ENCODE measurements at places on chromosomes 12 and 14.

DNA sequence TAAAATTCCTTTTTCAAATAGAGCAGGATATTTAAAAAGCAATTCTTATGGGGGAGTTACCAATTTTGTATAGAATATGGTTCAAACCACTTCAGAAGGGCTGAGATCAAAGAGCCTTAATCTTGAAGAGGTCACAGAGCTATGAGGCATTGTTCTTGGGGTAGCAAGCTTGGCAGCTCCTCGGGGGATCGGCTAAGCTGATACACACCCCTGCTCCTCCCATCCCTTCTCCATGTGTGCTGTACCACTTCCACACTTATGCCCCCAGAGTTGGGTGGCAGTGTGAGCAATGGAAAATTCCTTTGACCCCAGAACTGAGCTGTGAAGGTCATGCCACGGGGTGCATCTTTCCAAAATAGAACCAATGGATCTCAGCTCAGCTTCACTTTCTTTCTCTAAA is 15.0 kb upstream of the TMEM30B start:
- DNase-seq, result no peak

DNA sequence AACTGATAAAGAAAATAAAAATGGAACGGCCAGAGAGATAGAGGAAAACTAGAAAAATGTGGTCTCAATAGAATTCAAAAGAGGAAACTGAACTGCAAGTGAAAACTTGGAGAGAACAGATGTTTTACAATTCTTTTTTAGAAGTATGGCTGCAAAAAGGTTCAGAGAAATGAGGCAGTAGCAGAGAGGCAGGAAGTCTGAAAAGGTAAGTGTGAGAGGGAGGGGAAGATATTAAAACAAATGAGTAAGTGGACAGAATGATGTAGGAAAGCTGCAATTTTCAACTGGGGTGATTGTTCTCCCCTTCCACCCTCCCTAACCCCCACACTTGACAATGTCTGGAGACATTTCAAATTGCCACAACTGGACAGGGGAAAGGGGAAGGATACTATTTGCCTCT is 12.9 kb downstream of the BTBD7 start:
- no peak for DNase-seq

GRCh38 chr12:86697916-86698640 is 441.9 kb upstream of the MGAT4C start:
- no peak for DNase-seq

DNA sequence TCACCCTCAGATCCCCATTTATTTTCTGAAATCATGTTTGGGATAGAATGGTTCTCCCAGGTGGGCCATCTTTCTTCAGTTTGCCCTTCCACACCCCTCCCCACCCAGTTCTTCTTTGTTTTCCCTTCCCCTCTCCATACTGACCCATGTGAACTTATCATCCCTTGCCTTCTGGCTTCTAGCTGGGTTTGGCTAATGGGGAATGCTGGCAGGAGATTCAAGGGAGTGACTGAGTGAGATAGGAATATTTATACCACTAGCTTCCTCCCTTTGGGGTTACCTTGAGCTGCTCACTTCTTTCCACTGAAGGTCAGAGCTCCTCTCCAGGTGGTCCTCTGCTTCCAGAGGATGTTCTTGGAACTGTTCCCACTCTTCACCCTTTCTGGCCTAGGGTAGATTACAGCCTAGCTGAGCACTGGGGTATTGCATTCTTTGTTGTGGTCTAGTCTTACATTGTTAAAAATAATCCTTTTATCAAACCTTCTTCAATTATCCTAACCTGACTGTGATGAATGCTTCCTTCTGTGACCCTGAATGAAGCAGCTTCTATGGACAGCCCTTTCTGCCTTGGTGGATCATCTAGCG is 88.3 kb upstream of the ATP2B1 start:
- no peak for DNase-seq

- DNase-seq, result no peak
Observed at GRCh38 chr12:3834774-3835173, 38.4 kb downstream of the PARP11 start.

DNA sequence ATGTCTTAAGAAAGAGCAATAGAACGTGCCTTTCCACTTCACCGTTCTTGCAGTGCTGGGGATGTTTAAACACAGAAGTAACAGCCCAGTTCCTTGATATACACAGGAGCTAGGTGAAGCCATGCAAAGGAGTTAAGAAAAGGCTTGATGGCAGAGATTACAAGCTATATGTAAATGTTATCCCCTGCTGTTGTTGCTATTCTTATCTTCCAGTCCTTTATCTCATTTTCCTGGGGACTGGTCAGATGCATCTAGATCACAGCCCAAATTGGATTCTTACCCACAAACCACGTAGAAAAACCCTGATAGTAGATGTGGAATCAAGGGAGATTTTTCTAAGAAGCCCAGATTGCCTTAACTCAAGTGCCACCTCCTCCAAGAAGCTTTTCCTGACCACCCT is 5.5 kb downstream of the ASCL1 start:
- DNase-seq, result no peak

DNA sequence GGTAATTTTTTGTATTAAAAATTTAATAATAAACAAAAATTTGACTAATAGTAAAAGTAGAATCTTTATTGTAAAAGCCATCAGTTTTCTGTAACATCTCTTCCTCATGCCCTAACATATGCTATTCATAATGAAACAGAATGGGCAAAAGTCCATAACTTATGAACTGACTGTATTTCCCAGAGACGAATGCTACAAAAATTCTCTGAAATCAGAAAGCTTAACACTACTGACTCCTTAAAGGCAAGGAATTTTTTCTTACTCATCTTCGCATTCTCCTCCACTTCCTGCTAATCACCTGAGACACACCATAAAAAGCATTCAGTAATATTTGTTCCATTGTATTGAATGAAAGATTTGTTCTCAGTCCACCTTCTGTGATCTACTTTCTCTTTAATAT is 17.6 kb downstream of the MON2 start:
- no peak for DNase-seq

DNA sequence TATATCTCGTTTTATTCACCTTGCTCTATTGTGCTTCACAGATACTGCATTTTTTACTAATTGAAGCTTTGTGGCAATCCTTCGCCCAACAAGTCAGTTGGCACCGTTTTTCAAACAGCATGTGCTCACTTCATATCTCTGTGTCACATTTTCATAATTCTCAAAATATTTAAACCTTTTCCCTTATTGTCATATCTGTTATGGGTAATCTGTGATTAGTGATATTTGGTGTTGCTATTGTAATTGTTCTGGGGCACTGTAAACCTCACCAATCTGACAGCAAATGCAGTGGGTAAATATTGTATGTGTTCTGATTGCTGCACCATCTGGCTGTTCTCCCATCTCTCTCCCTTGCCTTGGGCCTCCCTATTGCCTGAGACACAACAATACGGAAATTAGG is 191.3 kb downstream of the BTG1 start:
- peak; percentile 72 for DNase-seq

DNA sequence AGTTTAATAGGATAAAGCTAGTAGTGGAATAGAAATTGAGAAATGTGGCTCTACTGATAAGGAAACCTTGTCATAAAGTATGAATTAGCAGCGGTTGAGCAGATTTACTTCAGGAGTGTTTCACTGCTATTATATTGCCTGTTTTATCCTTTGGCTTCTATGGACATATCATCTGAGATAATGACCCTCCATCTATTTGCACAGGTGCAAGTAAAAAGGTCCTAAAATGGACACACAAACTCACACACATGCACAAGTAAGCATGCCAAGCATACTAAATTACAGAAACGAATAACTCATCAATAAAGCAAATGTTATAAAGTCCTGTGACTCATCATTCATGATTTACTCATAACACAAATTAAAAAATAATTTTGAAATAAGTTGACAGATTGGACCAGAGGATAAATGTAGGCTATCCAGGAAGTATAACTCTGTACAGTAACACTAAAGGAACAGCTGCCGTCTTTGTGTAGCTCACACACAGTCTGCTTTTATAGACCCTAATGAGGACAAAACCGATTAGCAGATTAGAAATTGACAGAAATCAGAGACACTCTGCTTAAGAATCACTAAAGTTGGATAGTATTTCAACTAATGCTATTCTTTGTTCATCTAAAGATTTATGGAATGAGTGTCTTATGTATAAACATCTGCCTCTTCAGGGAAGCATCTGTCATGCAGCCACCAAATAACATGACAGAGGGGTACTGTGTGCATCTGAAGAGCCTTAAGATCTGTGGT is 73.9 kb downstream of the SYT1 start:
- DNase-seq, result no peak

DNA sequence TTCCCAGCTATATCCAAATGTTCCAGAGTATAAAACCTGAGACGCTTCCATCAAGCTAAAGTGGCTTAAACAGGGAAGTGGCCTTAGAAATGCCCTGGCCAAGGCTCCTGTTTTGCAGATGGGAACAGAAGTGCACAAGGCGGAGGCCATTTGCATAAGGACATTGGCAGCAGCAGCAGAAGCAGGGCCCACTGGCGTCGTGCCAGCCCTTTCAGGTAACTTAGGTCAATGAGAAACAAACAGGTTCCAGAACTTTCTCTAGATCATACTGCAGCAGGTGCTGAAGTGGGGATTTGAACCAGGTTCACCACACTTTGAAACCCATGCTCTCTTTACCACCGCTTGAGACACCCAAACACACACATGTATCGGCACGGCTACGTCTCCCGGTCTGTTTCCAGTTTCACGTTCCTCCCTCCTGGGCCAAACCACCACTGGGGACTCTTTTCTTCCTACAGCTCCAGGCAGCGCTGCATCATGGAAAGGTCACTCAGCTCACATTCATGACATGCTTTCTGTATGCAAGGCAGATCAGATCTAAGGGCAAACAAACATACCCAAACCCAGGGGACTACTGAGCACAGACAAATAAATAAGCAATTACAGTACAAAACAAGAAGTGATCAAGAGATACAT is 46.0 kb upstream of the PLEKHG6 start:
- DNase-seq, result no peak

DNA sequence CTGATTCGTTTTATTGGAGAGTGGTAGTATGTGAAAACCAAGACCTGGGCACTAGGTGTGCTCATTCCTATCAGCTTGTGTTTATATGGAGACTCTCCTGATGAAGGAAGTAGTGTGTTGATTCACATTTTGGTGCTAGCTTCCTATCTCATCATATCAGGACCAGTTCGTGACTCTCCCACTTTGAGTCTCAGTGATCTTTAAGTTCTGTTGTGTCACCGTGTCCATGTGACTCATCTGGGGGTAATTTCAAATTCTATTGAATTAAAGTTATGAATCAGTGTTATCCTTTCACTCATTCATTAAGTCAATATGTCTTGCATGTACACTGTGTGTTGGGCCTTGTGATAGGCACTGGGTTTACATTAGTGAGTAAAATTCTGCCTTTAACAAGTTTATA is 180.2 kb downstream of the CACNA1C start:
- DNase-seq, result no peak

GRCh38 chr12:125070661-125071390 is 5.6 kb downstream of the AACS start:
- DNase-seq, result no peak

- no peak for DNase-seq
Observed at GRCh38 chr12:125742413-125742812, 677.2 kb downstream of the AACS start.

GRCh38 chr12:57094208-57095160 is 5.6 kb downstream of the NAB2 start:
- no peak for DNase-seq

- no peak for DNase-seq
Observed at GRCh38 chr12:14999695-15000365, 27.0 kb downstream of the PDE6H start.

DNA sequence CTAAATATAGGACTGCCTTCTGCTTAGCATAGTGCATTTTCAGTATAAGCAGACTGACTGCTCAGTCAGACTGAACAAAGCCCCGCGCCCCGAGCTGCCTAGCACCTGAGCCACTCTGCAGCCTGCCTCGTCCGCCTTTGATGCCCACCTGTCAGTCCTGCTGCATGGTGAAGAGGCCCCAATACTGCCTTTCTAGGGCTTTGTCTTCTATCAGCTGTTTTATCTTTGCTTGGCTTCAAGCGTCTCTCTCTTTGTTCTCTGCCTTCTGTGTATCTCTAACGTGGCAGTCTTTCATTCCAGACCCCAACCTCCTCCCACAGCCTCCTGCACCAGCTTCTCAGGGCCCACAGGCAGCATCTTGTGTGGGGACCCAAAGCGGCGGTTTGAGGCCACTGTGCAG is 1001.0 kb downstream of the VRK1 start:
- no peak for DNase-seq

- DNase-seq, result no peak
Observed at GRCh38 chr14:76846331-76847047, 20.3 kb downstream of the LRRC74A start.

DNA sequence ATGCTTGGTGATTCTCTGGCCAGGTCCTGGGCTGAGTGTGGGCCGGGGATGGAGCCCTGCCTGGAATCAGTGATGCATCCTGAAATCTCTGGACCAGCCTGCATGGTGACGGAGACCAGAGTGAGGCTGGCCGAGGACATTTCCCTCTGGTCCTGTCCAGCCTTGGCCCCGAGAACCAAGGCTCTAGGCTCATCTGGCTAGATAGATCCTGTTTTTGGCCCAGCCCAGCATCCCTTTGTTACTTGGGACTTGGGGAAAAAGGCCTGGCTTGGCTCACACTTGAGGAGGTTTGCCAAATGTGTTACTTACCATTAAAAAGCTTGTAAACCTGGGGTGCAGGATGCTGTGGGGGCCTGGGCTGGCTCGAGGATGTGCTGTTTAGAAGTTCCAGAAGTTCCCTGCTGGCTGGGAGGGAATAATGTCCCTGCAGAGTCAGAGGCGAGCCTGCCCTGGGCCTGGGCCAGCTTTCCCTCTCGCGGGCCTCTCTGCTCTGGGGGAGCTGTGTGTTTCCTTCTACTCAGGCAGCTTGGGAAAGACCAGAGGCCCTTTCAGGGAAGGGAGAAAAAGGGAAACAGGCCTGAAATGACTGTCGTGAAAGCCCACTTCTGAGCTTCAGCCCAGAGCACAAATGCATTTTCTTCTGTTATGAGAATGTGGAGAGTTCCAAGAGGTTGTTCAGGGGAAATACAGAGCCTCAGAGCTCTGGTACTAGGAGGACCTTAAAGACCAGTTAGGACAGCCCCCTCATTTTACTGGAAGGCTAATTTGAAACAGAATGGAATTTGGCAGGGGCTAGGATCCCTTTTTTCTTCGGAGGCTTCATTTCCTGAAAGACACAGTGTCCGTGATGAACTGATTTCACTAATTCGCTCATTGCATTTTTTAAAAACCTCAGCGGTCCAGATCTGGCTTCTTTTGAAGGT is 47.2 kb upstream of the CTDSP2 start:
- DNase-seq, result peak; percentile 89

DNA sequence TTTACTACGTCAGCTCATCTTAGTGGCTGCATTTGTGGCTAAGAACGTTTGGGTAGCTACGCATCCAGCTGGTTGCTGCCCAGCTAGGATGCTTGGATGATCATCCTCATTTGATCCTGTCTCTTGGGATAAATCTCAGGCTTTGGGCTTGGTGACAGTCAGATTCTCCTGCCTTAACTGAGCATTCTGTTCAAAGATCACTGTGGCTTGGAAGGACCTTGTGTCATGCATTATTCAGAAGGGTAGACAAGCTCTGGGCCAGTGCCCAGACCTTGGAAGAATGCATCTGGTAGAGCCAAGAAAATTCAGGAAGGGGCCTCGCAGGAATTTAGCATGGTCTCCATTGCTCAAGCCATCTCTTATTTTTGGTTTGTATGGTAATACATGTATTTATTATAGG is 188.4 kb downstream of the NRXN3 start:
- DNase-seq, result peak; percentile 43
